ENCODE measurements at places on chromosomes 1 and 21.

- no peak for DNase-seq
Observed at GRCh38 chr21:16741141-16741665, 771.6 kb upstream of the CXADR start.

- no peak for DNase-seq
Observed at GRCh38 chr1:57655161-57655560, 231.3 kb upstream of the DAB1 start.

DNA sequence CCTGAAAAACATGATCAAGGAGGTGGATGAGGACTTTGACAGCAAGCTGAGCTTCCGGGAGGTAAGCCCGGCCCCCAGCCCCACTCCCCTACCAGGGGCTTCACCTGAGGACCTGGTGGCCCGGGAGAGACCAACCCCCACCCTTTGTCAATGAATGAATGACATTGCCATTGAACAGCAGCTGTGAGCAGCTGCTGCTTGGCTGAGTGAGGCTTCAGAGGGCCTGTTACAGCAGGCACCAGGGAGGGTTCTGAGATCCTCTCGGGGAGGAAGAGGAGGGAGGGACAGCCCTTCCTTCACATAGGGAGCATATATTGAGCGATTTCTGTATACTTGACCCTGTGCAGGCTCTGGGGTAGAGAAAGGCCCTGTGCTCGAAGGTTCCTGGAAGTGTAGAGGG lies 12.3 kb upstream of the CTRC start:
- no peak for DNase-seq

DNA sequence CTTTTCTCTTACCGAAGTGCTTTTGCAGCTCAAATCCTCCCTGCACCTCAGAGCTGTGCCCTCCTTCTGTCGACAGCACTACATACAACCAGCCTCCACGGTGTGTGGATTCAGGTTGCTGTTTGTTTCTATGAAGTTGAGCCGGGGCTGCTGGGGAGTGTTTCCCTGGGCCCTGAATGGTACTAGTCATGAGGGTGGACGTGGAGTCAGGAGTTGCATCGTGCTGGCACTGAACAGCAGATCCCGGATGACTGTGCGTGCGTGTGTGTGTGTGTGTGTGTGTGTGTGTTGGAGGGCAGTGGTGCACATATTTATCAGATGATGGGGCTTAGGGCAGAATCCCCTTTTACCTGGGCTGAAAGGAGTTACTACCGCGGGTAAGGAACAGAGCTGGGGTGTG lies 47.0 kb downstream of the ACTL8 start:
- no peak for DNase-seq

DNA sequence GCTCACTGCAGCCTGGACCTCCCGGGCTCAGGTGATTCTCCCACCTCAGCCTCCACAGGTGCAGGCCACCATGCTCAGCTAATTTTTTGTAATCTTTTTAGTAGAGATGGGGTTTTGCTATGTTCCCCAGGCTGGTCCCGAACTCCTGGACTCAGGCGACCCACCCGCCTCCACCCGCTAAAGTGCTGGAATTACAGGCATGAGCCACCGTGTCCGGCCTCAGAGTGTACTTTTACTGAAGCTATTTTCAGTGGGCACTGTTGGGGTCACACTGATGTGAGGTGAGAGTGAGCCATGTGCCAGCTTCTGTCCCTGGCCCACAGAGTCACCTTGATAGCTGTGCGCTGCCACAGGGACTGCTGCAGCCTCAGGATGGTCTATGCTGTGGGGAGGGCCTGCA lies 25.3 kb upstream of the HHAT start:
- no peak for DNase-seq

DNA sequence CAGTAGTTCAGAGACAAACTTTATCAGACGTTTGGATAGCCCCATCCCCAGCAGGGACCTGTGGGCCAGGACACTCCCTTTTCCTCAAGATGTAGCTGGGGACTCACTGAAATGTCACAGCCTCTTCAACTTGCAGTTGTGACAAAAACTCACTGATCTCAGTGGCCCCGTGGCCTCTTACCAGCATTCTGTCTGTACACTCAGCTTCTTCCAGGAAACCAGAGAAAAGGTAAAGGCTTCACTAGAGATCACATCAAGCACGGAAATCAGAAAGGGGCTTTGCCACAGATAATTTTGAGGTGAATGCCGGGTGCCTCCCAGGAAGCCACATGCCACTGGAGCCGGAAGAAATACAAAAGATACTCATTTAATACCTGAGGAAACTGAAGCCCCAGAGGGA lies 122.2 kb downstream of the CCDC185 start:
- peak; percentile 50 for DNase-seq

DNA sequence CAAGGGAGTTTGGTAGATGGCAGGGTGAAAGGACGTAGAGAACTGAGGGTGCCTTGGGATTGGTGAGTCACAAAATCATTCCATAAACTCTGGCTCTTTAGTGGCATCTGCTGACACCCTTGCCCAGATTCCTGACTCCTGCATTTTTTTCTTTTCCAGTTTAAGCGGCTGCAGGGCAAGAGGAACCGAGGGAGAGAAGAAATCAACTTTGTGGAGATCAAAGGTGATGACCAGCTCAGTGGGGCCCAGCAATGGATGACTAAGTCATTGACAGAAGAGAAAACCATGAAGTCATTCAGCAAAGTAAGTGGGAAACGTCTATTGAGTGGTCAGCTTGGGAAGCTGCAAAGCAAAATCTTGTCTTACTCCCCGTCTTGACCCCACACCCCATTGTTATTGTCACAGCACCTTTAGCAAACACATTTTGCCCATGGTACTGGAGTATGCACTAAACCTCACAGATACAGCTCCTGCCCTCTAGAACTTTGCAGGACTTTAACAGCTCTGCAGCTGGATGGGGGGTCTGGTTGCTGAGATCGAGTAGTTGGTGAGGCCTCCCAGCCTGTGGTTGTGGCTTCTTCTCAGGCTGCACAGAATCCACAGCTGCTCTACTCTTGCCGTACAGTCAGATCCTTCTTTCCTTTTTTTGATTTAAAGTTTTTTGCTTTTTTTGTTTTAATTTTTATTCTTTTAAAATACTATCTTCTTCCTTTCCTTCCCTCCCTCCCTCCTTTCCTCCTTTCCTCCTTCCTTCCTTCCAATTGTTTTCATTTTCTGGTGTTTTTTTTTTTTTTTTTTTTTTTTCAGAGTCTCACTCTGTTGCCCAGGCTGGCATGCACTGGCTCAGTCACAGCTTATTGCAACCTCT lies 21.9 kb downstream of the SH2D2A start:
- no peak for DNase-seq

- peak; percentile 38 for DNase-seq
Observed at GRCh38 chr1:51518586-51519047, 449 bp downstream of the EPS15 start.

DNA sequence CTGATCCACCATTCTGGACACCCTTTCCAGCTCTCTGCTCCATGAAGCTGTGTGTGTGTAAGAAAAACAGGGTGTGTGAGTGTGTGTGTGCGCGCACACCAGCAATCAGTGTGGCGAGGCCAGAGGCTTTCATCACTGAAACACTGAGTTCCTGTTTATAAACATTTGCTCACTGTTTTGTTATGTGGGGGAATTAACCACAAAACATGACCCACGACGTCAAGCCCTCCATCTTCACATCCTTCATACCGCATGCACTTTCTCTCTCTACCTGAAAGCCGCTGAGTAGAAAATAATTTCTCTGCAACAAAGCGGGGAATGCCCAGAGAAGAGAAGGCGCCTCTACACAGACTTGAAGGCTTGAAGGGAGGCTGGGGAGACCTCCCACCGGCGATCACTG lies 148.9 kb upstream of the IRF2BP2 start:
- DNase-seq, result no peak

DNA sequence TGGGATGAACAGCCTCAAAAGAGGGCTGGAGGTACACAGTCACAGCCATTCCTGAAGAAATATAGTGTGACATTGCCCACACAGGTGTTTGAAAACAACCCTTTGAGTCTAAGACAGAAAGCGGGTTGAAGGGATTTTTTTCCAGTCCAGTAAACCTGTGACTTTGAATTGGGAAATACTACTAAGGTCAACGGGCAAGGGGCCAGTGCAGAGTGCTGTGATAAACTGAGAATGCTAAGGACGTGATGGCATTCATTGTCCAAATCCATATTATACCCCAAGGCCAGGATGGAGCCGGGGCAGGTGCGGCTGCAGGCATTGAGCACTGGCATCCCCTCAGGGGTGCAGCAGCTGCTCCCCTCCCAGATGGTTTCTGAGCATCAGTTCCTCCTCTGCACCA lies 36.6 kb downstream of the KIAA0040 start:
- no peak for DNase-seq

GRCh38 chr21:45552696-45553391 lies 10.6 kb upstream of the SLC19A1 start:
- DNase-seq, result no peak

- no peak for DNase-seq
Observed at GRCh38 chr1:98323388-98323787, 338.1 kb upstream of the SNX7 start.

DNA sequence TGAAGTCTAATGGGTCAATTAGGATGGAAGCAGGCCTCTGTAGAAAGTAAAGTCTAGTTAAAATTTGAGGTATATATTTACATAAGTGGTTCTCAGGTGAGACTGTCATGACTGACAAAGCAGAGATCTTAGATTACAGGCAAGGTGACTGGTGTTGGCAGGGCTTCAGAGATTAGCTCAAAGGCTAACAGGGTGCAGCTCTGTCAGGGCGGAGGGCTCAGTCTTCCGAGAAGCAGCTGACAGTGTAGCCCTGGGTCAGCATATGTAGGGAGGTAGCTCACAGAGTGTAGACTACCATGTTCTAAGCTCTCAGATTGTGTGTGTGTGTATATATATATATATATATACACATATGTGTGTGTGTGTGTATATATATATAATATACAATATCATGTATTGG lies 54.7 kb downstream of the RBM11 start:
- DNase-seq, result no peak

GRCh38 chr1:88736633-88737248 lies 52.7 kb downstream of the PKN2 start:
- DNase-seq, result peak; percentile 47

DNA sequence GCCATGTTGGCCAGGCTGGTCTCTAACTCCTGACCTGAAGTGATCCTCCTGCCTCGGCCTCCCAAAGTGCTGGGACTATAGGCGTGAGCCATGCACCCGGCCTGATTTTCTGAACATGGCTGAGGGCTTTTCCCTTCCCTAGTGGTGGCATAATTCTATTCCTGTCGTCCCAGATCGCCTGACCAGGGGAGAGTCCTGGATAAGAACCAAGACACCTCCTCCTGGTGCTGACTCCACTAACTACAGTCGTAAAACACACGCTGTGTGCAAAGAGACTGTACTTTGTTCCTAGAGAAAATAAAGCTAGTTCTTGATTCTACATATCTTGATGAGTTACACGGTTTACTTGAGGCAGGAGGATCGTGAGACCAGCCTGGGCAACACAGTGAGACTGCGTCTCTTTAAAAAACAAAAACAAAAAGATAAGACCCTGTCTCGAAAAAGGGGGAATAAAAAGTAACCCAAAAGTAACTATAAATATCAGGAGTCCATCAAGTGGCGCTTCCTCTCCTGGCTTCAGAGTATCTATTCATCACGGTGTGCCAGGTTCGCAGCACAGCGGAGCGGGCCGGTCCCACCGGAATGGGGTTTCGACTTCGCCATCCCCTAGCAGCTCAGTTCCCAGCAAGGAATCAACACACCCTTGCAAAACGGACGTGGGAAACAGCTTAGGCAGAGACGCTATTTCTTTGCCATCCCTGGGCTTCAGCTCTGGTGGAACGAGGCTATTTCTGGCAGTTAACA lies 973 bp downstream of the SDF4 start:
- no peak for DNase-seq

GRCh38 chr1:185207170-185207569 lies 50.2 kb downstream of the SWT1 start:
- DNase-seq, result no peak

- DNase-seq, result peak; percentile 64
Observed at GRCh38 chr1:25520446-25521061, 22.9 kb upstream of the LDLRAP1 start.

- DNase-seq, result no peak
Observed at GRCh38 chr1:156140879-156141707, 12.3 kb upstream of the SEMA4A start.

DNA sequence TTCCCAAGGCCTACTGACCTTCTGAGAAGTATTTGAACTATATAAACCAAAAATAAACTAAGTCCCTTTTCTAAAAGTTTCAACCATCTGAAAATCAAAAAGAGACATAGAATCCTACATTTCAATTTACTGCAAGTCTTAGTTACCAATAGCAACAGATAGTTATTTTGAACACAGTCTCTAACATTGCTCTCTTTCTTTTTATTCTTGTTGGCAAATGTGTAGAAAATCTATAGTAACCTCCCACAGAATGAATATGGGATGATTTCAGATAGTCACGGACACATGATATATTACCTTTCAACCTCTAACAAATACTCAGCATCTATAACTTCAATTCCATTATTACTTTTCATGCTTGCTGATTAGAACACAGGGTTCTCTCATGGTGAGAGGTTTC lies 68.9 kb upstream of the RAB3GAP2 start:
- DNase-seq, result no peak

DNA sequence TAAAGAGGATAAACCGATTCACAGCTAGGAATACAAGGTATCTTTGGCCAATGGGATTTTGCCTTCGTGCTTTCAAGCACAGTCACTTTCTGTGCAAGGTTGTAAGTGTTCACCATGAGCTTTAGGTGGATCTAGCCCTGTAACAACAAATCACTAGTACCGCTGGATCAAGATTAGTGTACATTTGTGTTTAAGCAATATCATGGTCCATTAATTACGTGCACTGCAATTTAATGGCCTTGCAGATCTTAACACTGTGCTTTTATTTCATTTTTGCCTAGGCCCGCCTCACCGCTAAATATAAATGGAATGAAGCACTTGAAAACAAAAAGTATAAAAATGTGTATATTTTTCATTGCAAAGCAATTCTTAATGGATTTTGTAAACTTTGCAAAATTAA lies 461.1 kb downstream of the DSCAM start:
- no peak for DNase-seq

DNA sequence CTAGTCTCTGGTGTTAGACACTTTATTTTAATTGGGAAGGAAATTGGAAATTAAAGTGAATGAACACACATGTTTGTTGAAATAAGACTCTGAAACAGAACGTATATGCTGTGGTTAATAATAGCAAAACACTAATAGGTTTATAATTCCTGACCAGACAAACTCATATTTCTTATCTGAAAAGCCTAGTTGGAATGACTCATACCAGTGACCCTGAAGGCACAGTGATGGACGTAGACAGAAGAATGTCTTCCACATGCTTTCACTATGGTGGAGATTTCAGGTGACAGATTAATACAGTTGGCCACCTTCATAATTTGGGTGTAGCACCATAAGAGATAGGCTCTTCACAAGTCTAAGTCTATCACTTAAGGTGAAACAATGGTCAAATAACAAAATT lies 83.0 kb upstream of the COL11A1 start:
- DNase-seq, result no peak

Data from activated CD4-positive, alpha-beta T cell treated with anti-CD3 and anti-CD28 coated beads, Interleukin-2, Interleukin-4, amounts not matched to agents 100 ng/mL and 50 ng/mL, durations not matched to agents 16 hours and 8 hours (primary cell).